ENCODE measurements at places on chromosomes 13 and 19.

DNA sequence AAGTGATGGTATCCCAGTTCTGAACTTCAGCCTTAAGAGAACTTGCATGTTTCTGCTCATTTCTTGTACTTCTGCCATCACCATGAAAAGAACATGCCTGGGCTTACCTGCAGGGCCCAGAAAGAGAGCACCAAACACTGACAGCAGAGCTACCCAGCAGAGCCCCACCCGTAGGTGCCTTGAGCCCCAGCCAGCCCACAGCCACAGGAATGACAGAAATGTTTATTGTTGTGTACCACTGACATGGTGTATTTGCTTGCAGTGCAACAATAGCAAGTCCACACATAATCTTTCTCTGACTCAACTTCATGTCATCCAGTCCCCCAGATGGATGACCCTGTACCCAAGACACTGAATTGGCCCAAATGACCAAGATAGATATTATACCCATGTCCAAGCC, 195.2 kb downstream of the TSHZ3 start:
- DNase-seq = no peak

- no peak for DNase-seq
Observed at GRCh38 chr13:111489301-111489700, 168.9 kb downstream of the TEX29 start.

DNA sequence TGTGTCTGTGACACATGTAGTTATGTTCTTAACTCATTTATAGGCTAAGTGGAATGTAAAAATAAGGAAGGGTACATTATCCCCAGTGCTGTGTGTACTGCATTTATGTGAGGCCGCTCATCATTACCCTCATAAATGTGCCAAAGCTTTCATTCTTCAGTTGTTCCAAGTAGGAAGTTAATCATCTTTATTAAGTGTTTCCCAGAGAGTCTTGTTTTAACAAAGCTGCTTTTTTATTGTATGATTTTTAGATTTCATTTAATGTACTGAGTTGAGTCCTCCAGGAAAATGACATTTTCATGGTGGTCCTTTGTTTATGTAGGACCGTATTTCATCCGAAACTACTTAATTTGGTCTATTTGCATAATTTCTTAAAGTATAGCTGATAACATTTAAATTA, 379.8 kb downstream of the DLEU7 start:
- DNase-seq = no peak

- no peak for DNase-seq
Observed at GRCh38 chr13:71830323-71830722, 36.7 kb downstream of the DACH1 start.

- no peak for DNase-seq
Observed at GRCh38 chr19:10701955-10702525, 801 bp downstream of the QTRT1 start.

GRCh38 chr19:41699968-41700323, 8.5 kb upstream of the CEACAM5 start:
- DNase-seq = no peak

DNA sequence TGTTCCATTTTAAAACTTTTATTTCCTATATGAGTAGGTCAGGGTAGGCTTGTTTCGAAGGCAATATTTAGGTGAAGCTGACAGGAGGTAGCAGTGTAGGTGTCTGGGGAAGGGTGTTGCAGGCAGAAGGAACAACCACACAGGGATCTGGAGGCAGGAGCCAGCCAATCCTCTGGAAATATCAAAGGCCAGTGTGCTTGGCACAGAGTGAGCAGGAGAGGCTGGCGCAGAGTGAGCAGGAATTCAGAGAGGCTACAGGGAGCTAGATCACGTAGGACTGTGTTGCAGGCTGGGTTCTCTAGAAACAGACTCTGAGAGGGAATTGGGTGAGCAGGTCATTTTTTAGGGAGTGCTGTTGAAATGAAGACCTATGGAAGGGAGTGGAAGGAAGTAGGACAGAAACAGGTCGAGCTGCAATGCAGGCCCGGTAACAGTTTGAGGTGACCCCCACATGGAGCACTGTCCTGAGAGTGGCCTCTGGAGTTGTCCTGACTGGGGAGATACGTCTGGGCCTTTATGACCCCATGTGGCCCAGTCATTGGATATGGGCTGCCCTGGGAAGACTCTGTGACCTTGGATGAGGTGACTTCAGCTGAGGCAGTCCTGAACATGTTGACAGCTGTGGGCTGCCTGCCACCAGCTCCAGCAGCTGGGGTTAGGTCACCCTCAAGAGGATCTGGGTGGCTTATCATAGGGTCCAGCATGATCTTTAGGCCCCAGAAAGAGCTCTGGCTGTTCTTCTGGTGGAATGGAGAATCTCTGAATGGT, 51.7 kb downstream of the ERCC5 start:
- no peak for DNase-seq

DNA sequence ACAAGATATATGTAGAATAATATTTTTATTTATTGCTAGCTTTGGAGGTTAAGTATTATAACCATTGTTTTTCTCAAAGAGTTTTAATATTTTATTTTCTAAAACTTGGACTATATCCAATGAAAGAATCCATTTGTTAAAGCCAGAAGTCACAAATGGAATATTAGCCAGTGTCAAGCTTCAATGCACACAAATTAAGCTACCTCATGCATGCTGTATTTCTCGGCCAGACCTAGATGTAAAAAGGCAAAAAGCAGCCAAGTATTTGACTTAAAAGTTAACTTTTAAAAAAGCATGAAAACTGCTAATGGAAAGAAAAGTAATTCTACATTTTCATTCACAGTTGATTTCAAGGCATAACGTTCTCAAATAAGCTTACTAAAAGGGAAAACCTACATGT, 160.0 kb upstream of the ATXN8OS start:
- DNase-seq = no peak

- DNase-seq = no peak
Observed at GRCh38 chr13:44267980-44268379, 105.6 kb upstream of the SERP2 start.

DNA sequence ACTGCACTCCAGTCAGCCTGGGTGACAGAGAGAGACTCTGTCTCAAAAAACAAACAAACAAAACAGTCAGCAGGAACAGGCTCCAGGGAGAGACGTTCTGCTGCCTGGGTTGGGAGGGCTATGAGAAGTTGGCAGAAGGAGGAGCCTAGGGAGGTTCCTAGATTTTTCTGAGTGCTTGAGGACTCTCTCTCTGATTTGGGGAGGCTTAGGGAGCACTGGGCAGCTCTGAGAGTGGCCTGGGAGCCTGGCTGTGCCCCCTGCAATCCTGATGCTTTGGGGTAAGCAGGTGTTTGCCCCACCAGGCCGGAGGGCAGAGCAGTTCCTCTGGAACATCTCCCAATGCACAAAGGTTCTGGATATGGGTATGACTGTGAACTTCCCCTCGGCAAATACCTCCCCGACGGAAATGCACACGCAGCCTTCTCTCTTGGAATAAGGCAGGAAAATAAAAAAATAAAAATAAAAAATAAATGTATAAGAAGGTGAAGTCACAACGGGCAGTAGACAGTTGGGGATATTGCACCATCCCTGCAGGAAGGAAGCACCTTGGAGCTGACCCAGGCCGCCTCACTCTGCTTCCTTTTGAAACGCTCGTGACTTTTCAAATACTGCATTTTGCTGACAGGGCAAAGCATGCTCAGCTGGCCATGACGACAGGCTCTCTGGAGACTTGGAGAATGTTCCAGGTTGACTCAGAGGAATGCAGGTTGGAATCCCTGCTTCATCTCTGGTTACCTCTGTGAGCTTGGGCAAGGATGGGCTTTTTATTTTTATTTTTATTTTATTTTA, 26.5 kb upstream of the HOMER3 start:
- no peak for DNase-seq

GRCh38 chr19:30719189-30719998, 347.2 kb downstream of the ZNF536 start:
- no peak for DNase-seq

DNA sequence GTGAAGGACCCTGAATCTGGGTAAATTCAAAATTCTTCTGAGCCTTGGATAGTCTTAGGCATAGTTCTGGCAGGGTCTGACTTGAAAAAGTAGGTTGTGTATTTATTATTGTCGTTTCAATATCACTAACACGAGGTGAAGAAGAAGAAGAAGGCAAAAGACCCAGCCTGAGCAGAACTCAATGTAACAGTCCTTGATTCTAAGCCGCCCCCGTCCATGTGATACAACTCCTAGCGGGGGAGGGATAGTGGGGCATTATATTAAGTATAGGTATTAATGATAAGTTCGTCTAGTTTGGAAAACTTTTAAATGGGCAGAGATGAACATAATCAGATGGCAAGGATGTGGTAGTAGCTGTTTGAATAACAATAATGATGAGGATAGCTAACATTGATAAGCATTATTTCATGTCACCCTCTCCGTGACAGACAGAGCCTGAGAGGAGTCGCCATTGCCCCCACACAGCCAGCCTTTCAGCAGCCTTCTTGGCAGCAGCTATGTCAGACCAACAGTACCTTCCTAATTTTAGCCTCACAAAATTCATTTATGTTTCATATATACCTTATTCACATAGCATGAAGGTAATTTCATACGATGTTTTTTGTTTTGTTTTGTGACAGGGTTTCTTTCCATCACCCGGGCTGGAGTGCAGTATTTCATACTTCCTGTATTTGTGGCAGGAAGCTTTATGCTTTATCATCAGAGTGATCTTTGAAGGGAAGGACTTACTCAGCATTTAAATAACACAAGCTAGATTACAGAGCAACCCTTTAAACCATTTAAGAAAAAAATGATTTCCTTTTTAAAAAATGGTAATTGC, 64.4 kb upstream of the NPAS1 start:
- DNase-seq = peak; percentile 67

- DNase-seq = no peak
Observed at GRCh38 chr13:85993567-85993966, 194.3 kb upstream of the SLITRK6 start.

GRCh38 chr13:51000571-51001260, 91.1 kb downstream of the RNASEH2B start:
- no peak for DNase-seq

DNA sequence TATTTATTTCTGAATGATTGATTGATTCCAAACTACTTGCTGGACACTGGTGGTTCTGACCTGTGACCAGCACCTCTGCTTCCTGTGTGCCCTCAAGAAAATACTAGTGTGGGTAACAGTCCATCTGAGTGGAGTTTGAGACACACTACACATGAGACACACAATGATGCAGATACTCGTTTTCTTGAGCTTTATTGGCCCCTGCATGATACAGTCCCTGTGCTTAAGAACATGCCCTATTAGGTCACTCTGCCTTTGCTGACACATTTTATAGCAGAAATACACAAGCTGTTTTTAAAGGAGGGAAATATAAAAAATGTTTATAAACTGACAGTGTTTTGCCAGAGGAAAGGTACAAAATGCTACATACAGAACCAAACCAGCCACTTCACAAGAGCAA, 126.9 kb downstream of the STK24 start:
- no peak for DNase-seq

DNA sequence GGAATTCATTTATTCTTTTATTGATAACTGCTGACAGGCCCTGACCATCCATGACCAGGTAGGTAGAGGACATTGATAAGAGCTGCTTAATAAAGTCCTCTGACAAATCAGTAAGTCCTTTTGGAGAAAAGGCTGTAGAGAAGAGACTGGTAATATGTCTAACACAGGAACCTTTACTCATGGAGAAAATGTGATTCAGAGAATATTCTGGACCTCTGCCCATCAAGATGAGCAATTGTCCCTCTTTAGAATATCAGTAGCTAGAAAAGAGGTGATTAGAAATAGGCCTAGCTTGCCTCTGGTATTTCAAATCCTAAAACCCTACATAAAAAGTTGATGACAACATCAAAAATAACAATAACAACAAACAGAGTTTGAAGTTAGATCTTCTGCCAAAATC, 642.3 kb downstream of the TBC1D4 start:
- DNase-seq = no peak

DNA sequence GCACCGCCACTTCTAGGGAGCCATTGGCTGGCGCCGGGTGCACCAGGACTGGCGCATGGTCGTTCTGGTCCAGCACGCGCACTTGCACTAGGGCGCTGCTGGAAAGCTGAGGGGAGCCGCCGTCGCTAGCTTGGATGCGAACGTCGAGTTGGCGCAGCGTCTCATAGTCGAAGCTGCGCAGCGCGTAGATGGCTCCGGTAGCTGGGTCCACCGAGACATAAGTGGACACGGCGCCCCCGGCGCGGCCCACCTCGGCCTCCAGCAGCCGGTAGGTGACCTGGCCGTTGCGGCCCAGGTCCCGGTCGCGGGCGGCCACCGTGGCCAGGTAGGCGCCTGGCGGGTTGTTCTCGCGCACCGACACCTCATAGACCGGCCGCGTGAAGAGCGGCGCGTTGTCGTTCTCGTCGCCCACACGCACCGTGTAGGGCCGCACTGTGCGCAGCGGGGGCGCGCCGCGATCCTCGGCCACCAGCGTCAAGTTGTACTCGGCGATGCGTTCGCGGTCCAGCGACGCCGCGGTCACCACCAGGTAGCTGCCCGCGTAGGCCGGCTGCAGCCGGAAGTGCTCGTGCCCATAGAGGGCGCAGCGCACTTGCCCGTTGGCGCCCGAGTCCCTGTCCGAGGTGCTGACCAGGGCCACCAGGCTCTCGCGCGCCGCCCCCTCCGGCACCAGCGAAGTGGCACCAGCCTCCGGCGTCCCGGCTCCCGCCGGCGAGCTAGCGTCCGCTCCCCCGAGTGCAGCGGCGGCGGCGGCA, 1.7 kb downstream of the PCDH8 start:
- peak; percentile 78 for DNase-seq

DNA sequence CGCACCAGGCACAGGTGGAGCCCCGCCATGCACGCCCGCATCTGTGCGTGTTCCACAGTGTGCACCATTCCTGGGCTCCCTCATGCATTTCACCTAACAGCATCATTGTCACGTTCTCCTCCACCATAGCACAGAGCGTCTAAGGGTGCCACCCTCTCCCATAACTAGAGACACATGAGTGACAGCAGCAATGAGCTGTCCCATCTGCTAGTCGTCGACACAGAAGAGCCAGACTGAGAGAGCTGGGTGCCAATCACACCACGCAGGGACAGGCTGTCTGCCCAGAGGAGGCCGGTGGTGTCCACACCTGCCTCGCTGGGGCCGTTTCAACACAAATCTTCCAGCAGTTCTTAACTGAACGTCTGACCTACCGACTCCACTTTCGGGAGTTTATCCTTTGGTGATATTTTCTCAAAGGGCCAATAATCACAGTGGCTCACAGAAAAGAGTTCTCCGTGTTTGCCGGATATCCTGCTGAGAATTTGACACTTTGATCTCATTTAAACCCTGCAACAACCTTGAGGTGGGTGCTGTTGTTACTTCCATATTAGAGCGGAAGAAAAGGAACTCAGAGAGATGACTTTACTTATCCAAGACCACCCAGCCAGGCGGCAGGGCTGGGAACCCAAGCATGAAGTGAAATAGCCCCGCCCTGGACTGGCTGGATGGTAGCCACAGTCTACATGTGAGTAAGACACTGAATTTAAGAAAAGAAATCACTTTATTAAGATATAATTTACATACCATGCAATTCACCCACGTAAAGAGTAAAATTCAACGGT, 16.2 kb downstream of the CLEC11A start:
- no peak for DNase-seq

- DNase-seq = no peak
Observed at GRCh38 chr19:30682146-30682998, 310.2 kb downstream of the ZNF536 start.

GRCh38 chr19:18771328-18772242, 19.5 kb downstream of the COMP start:
- DNase-seq = no peak

- DNase-seq = no peak
Observed at GRCh38 chr19:42534391-42534790, 6.1 kb upstream of the CEACAM1 start.
